ENCODE measurements at places on chromosomes 6 and 20.

DNA sequence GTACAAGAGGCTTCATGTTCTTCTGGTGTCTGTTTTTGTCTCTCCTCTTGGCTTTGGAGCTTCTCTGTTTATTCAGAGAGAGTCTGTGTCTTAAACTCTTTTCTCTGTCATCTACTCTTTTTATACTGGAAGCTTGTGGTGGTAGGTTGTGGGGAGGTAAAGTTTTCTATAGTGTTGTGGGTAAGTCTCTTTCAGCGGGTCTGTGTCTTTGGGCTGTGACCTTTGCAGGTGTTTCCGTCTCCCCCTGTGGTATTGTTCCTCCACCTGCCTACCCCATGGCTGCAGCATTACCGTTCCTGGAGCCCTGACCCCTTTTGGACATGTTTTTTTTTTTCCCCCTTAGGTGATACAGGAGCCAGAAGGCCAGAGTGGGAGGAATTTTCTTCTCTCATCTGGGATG is 37.9 kb upstream of the FERMT1 start:
- no peak for DNase-seq

DNA sequence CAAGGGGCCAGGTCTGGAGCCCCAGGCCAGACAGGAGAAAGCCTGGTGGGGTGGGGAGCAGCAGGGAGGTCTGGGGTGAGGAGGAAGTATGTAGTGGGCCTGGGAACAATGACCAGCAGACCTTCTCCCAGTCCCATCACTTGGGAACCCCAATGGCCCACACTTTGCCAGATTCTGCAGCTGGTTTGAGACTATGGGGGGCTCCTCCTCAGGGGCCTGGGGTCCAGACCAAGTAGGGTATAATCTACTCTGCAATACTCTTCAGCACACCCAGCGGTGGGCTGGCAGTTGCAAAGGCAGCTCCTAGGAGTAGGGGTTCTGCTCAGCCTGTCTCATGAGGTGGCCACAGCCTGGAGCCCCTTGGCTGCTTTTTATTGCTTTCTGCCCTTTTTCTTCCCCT is 52.8 kb downstream of the NPEPL1 start:
- DNase-seq: no peak

GRCh38 chr6:152225241-152225934 is 411.8 kb downstream of the SYNE1 start:
- DNase-seq: no peak

DNA sequence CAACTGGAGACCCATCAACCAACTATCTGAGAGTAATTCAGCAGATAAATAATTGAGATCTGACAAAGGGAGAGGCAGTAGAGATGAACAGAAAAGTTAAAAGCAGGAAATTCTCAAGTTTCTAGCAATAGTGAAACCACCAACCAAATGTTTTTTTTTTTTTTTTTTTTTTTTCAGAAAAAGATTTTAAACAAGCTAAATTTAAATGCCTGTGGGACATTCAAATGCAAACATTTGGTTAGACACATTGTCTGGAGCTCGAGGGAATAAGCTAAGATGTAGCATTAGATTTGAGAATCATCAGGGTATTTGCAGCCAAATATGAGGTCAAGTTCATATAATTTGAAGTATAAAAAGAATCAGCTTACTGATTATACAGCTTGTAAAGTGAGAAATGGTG is 16.4 kb downstream of the RANBP9 start:
- DNase-seq: no peak

GRCh38 chr6:128841518-128841917 is 41.4 kb upstream of the LAMA2 start:
- no peak for DNase-seq

DNA sequence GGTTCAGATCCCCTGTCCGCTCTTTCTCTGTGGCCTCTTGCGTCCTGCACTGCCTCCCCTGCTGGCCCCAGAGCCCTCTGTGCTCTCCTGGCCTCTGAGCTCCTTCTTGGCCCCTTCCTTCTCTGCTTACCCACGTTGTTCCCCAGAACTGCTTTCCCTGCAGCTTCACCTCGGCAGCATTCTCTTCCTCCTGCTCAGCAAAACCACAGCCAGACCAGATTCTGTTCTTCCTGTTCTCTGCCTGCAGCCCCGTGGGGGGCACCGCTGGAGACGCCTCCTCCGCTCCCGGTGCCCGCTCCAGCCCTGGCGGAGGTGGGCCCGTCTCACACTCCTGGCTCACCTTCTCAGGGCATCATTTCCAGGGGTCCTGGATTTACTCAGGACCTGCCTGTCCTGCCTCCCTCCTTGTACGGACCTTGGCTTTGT is 59.7 kb downstream of the TCP11 start:
- DNase-seq: no peak

- DNase-seq: no peak
Measured at GRCh38 chr20:12201289-12201991, 283.7 kb downstream of the BTBD3 start.

DNA sequence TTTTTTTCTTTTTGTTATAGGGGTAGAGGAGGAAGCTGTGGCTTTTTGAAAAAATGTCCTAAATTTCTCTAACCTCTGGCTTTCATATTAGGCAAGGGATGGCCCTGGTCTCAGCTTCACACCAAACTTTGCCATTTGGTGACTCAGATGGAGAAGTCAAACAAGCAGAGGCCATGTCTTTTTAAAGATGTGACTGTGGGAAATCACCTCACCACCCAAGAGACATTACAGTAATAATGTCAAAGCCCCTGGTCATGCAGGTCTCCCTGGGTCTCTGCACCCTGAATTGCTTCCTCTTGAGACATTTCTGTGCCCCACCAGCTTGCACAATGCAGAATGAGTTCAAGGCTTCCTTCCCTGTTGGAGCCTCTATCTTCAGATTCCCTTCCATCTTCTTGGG is 39.5 kb upstream of the ADGRF5 start:
- DNase-seq: no peak

DNA sequence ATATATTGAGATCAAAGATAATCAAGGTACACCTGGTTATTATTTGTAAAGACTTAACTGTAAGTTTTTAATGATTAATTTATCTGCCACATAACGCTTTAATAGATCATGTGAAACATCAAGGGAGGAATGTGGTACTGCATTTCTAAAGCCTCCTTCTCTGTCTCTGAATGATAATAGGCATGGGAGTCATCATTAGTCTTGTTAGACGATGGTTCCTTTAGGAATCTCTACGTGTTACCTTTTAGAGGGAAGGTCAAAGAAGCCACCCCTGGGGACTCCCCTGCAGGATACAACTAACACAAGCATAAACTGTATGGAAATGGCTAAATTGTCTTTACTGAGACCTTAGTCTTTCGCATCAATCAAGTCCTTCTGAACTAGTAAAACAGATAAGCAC is 173.6 kb upstream of the MCHR2 start:
- no peak for DNase-seq

- DNase-seq: no peak
Measured at GRCh38 chr6:105587349-105588122, 184.7 kb upstream of the PREP start.

GRCh38 chr6:56243518-56244070 is 3.8 kb downstream of the COL21A1 start:
- no peak for DNase-seq

- no peak for DNase-seq
Measured at GRCh38 chr6:50116797-50117542, 67.2 kb upstream of the DEFB112 start.

DNA sequence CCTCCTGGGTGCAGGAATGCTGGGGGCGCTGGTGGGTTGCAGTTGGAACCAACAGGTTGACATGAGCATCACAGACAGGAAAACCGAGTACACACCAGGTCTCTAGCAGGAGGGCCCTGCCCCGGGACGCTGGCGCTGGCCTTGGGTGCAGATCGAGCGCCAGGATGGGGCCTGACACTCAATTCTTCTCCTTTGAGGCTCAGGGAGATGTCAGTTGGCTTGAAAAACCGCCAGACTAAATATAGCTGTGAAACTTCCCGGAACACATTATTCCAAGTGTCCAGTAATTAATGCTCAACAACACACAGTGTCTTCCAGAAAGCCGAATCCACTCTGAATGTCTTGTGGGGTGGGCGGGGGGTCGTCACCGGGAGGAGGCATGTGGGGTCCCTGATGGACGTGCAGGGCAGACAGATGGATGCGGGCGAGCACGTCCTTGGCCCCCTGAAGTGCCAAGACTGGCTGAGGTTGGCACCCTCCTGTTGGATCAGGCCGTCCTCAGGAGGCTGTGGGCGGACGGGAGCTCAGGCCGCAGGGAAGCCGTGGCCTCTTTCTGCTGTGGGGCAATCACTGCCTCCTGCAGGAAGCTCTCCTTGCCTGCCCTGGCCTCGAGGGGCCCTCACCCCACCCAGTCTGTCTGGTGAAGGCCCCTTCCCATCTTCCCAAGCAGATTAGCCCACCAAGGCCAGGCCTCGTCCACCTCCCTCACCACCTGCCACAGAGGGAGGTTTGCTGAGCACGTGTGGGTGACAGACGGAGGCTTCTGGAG is 19.4 kb upstream of the GATA5 start:
- no peak for DNase-seq

DNA sequence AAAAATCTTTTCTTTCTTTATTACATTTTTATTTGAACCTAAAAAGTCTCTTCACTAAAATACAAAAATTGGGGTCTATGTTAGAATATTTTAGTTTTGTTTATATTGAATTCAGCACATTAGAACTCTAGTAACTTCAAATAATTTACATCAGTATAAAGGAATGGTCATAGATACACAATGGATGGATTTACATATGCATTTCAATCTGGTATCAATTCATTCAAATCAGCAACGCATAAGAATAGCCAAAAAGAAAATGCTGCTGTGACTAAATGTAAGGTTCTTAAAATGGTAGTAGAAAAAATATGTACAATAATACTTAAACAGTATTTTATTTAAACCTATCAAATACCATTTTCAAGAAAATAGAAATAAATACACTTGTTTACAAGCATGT is 47.6 kb upstream of the MANEA start:
- DNase-seq: no peak

- DNase-seq: no peak
Measured at GRCh38 chr6:43608807-43609206, 20.3 kb downstream of the GTPBP2 start.

Measured in activated naive CD8-positive, alpha-beta T cell treated with anti-CD3 and anti-CD28 coated beads for 36 hours (primary cell).